ENCODE measurements at places on chromosomes 5 and 9.

- peak; percentile 59 for DNase-seq
Measured at GRCh38 chr5:156934450-156935211, 28.4 kb downstream of the TIMD4 start.

- no peak for DNase-seq
Measured at GRCh38 chr5:154862766-154863165, 4.3 kb downstream of the CNOT8 start.

DNA sequence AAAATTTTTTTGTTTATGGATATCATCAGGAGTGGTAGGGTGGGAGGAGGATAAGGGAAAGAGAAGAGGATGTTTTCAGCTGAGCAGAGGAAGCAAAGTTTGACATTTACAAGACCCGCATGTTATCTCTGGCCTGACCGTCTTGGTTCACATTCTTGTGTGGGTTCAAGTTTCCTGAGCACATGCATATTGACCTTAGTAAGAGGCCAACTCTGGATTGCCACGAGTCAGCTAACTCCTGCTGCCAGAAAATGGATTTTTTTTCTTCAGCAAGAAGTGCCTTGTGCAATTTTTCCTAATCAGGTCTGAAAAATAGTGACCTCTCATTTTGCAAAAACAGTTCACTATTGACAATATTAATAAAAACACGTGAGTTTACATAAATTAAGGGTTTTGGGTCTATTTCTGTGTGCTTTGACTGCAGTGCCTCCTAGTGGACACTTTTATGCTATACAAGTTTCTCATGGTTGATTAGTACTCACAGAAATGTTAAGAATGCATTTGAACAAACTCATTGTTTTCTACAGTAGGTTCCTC, 27.1 kb upstream of the BASP1 start:
- DNase-seq = peak; percentile 56

- DNase-seq = no peak
Measured at GRCh38 chr5:138351056-138351455, 1.4 kb upstream of the KDM3B start.
